Stimulated activated naive CD4-positive, alpha-beta T cell treated with Interleukin-2 at 50 U/mL for 16 hours (primary cell): ENCODE measurements at places on chromosomes 16 and 17.

- no peak for DNase-seq
Observed at GRCh38 chr16:26252598-26252997, 560.8 kb downstream of the HS3ST4 start.

DNA sequence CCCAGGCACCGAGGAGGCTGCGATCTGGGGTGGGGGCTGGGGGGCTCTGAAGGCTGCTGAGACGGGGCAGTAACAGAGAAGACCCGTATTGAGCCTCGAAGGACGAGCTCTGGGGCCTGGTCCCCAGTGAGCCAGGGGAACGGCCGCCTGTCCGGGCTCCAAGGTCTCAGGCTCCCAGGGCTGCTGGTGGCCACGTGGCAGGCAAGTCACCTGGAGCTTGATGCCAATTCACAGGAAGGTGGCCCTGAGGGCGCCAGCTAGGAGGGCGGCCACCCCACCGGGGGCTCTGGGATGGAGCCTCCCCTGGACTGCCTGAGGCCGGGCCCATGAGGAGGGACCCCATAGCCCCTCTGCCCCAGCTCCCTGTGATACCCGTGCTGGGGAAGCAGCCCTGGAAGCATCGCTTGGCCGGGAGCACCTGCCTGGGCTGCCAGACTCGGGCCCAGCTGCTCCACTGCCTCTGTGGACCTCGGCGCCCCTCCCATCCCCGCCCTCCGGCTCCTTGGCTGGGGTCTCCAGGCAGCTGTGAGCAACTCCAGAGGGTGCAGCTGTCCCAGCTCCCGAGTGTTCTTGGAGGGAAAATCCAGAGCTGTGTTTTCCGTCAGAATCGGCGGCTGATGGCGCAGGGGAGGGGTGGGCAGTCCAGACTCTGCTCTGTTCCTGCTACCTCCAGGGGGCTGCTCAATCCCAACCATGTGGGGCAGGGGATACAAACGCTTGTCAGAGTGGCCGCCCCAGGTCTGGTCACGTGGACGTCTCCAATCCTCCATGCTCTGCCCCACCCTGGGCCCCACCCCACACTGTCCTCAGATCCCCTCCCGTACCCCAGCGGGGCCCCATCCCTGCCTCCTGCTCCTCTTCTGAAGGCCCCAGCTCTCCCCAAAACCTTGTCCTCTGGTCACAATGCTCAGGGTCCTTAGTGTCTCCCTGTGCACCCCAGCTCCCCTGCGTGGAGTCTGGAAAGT, 67.2 kb upstream of the GNG13 start:
- DNase-seq = no peak

GRCh38 chr17:49707246-49707607, 537 bp downstream of the SLC35B1 start:
- DNase-seq = peak; percentile 12

DNA sequence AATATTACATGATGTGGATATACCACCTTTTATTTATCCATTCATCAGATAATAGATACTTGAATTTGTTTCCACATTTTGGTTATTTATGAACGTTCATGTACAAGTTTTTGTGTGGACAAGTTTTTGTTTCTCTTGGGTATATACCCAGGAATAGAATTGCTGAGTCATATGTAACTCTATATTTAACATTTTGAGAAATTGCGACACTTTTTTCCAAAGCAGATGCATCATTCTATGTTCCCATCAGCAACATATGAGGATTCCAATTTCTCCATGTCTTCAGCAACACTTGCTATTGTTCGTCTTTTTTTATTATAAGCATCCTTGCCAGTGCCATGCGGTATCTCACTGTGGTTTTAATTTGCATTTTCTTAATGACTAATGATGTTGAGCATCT, 93.9 kb downstream of the GSG1L start:
- no peak for DNase-seq

DNA sequence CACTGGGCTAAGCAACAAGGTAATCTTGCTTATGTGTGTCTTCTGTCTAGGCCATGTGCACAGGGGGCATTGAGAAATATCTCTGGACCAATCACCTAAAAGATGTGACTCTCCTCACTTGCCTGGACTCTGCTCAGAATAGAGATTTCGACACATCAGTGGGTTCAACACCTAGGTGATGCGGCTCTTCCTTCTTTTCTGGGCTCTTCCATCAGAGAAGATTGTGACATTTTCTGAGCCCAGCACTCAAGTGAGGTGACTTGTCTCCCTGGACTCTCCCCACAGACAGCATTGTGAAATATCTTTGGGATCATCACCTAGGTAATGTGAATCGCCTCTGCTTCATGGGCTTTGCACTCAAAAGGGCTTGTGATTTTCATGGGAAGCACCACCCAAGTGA, 1904.1 kb downstream of the TP53TG3F start:
- DNase-seq = no peak

- DNase-seq = no peak
Observed at GRCh38 chr16:35146723-35147458, 1687.5 kb downstream of the TP53TG3F start.

GRCh38 chr16:22670551-22671041, 143.4 kb upstream of the HS3ST2 start:
- DNase-seq = no peak

DNA sequence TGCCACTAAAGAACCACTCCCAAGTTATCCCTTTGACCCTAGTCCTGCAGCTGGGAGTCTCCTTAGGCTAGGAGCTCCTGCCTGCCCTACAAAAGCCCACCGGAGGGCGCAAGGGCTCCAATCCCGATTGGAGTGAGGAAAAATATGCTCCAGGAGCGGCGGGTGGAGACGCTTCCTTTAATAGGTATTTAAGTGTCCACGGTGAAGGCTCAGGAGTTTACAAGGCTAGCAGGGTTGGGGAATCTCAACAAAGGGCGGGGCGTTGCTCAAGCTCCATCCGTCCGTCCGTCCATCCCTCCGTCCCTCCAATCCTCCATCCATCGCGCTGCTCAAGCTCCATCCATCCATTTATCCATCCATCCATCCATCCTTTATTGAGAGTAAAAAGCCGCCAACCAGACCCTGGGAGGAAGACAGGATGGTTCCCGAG, 556 bp upstream of the SPNS1 start:
- DNase-seq = peak; percentile 9

- no peak for DNase-seq
Observed at GRCh38 chr16:27455700-27456099, 53.7 kb downstream of the IL21R start.

GRCh38 chr16:23699100-23699499, 13.9 kb downstream of the ERN2 start:
- DNase-seq = no peak

- no peak for DNase-seq
Observed at GRCh38 chr17:888998-889441, 90.6 kb downstream of the NXN start.

- no peak for DNase-seq
Observed at GRCh38 chr16:1615761-1616160, 3.6 kb downstream of the CRAMP1 start.

- DNase-seq = no peak
Observed at GRCh38 chr17:42463976-42464400, 5.3 kb downstream of the ATP6V0A1 start.

GRCh38 chr17:540631-541030, 174.0 kb downstream of the VPS53 start:
- no peak for DNase-seq

- DNase-seq = no peak
Observed at GRCh38 chr16:84836967-84837366, 17.2 kb downstream of the CRISPLD2 start.

DNA sequence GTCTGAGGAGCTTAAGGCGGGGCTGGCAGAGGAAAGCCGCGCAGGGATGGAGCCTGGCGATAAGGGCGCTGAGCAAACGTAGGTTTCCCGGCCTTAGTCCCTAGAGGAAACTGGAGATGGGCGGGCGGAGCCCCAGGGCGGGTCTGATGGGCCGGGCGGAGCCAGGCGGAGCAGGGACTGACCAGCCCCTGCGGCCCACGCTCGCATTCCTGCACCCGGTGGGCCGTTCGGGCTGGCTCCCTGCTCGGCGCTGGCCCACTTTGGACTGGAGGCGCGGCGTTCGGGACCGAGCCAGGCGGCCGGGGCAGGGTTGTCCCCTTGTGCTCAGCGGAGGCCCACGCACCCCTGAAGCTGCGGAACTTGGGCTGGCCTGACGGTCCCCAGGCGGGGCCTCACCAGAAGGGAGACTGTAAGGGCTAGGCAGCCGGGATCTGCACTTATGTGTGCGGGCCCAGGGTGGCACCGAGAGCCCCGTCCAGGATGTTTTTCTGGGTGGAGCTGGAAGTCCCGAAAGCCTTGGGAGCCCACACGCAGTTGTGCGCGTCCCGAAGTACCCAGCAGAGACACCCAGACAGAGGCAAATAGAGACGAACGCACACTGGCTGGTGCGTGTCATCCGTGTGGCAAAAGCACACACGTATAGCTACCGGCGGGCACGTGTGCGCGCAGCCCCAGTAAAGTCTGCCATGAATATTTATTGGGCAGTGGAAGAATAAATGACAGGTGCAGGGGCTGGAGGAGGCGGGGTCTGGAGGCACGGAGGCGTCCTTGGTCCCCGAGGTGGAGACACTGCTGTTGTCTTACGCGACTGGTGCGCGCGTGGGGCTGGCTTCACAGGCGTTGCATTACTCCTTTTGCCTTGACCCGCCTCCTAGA, 1.4 kb downstream of the PYDC1 start:
- DNase-seq = peak; percentile 13

GRCh38 chr16:84295203-84295860, 654 bp downstream of the WFDC1 start:
- no peak for DNase-seq

DNA sequence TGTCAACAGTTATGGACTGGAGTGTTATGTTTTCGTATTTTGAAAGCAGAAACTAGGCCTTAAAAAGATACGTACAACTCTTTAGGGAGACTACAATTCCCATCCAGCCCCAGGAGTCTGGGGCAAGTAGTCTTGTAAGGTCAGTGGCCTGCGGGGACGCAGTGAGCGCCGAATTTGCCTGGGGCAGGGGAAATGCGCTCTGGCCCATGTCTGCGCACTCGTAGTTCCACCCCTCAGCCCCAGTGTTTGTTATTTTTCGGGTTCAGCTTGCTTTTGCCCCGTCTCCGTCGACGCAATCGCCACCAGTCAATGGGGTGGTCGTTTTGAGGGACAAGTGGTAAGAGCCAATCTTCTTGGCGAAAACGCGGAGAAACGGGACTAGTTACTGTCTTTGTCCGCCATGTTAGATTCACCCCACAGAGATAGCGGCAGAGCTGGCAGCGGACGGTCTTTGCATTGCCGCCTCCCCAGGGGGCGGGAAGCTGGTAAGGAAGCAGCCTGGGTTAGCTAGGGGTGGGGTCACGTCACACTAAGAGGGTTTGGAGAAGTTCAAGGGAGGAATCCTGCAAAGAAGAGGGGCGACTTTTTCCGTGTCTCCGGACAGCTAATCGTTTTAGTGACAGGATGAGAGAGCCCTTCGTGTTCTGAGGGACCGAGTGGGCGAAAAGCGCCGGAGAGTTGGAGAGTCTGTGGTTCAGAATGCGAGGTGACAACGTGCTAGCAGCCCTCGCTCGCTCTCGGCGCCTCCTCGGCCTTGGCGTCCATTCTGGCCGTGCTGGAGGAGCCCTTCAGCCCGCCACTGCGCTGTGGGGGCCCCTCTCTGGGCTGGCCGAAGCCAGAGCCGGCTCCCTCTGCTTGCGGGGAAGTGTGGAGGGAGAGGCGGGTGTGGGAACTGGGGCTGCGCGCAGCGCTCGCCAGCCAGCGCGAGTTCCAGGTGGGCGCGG, 1.1 kb upstream of the BRCA1 start:
- no peak for DNase-seq
